ENCODE measurements at places on chromosomes 6 and 20.

GRCh38 chr6:150327117-150327774 lies 41.6 kb upstream of the IYD start:
- no peak for DNase-seq

GRCh38 chr20:56634735-56635385 lies 5.8 kb downstream of the TFAP2C start:
- no peak for DNase-seq

DNA sequence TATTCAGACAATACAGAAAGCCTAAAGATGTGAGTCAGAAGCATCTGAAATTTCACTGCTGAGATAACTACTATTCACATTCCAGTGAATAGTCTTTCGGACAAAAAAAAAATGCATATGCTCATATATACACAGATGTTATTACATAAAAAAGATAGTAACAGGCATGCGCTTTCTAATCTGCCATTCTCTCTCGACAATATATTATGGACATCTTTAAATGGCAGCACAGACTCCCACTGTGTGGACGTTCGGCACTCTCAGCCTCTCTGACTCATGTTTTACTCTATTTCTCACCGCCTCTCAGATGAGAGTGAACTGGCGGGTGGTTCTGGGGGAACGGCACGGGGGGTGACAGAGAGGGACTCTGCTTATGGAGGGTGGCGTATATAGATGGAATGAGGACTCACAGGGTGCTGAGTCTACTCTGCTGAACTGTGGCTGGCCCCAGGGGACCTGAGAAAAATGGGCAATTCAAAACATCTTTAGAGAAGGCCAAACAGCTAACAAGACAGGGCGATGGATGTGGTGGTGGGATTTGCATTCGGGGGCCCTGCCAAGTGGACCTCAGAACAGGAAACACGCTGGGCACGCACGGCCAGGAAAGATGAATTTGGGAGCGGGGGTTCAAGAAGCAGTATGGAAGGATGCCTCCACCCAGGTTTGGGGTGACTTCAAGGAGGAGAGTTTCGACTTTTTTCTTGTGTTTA lies 68.9 kb downstream of the MDGA1 start:
- no peak for DNase-seq

DNA sequence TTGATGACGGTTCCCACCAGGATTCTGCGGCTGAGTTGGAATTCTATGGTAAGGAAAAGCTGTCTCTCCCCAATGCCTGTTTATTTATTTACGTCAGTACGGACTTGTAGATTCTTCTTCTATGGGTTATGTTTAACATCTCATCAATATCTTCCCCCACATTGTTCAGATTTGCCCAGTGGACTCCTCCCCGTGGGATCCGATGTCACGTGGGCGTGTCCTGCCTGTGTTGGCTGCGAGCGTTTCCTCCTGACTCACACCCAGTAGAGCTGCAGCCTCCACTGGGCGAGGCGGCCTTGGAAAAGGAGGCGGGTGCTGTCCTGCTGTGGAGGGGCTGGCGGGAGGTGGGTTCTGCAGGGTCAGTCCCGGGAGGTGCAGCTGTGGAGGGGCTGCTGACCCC lies 46.8 kb upstream of the SLCO4A1 start:
- peak; percentile 59 for DNase-seq

DNA sequence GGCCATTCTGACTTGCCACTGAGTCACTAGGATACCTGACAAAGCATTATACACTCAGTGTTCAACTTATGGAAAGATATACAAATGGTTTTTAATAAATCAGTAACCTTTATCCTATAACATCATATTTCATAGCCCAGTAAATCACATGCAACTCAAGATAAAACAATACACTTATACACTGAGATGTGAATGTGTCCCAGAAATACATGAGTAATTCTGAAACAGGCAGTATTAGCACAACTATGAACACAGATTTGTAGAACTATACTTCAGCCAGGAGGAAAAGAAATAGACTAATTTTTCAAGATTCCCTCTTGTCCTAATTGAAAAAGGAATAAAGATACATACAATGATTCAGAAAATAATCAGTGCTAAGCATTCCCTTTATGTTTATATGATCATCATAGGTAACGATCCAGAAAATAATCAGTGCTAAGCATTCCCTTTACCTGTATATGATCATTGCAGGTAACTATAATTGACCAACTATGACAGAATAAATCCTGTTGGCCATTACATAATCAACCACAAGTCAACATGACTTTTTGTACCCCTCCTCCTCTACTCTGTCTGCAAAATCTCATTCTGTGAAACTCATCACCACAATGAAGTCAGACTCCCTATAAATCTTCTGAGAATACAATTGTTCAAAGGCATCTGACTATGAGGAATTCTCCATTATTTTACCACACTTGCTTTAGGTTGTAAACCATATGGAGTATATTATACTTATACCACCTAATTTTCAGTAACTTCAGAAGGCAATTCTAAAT lies 30.3 kb downstream of the HACE1 start:
- DNase-seq, result no peak

- no peak for DNase-seq
Observed at GRCh38 chr20:62437496-62437895, 10.2 kb upstream of the RBBP8NL start.

- DNase-seq, result no peak
Observed at GRCh38 chr6:167795321-167795811, 31.3 kb upstream of the AFDN start.

GRCh38 chr6:37241775-37242428 lies 15.7 kb upstream of the TBC1D22B start:
- DNase-seq, result no peak

DNA sequence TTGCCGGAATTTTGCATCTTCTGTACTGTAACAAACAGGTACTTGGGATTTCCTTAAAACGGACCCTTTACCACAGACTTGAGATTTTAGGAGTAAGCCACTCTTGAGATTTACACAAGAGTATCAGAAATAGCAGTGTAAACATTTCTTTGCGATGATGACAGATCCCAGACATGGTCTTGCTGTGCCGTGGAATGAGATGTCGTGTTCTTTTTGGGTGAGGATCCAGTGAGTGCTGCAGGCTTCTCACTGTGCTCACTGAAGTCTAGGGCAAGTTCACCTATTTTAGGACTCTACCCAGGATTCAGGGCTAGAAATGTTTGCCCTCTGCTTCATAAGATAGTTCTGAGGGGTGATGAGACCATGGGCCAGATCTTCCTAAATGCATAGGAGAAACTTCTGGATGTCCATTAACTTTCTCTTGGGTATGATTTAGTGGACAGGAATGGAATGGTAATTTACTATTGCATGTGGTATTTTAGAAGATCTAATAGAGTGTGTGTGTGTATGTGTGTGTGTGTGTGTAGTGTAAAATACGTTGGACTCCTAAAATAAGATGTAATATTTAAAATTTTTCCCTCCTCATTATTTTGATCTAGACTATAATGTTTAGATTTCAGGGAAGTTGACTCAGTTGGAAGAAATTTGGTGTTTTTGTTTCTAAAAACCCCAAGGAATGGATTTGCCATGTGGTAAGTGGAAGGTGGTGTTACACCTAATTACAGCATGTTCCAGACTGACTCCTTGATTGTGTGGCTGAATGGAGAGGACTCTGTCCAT lies 8.5 kb downstream of the LRRC1 start:
- no peak for DNase-seq

DNA sequence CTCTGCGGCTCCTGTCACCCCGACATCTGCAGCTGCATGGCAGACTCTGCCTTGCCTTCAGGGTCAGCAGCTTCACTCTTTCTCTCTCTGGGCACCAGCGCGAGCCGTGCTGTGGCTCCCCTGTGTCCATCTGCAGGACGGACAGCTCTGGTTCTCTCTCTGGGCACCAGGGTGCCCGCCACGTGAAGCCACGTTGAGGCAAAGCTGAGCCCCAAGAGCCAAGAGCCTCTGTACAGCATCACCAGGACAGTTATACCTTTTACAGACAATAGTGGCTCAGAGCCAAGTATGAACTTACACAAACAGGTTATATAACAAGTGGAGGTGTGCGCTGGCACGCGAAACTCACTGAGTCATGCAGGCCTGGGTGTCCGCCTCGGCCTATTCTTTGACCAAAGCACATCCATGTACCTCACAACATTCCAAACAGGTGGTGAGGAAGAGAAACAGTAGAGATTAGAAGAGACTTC lies 50.8 kb downstream of the FAM50B start:
- no peak for DNase-seq

DNA sequence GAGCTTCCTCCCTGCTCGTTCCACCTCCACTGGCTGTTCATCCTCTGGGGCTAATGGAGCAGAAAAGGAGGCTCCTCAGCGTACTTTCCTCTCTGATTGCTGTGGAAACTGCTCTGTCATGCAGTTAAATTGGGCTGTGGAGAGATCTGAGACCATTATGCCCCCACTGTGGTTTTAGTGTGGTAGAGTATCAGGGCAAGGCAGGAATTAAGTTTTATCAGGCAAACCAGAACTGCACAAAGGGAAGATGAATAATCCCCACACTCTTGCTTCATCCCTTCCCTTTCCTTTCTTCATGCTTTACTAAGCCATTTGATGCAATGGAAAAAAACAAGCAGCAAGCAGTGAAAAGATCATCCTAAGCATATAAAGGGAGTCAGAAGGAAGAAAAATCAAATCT lies 11.9 kb upstream of the ME1 start:
- no peak for DNase-seq

DNA sequence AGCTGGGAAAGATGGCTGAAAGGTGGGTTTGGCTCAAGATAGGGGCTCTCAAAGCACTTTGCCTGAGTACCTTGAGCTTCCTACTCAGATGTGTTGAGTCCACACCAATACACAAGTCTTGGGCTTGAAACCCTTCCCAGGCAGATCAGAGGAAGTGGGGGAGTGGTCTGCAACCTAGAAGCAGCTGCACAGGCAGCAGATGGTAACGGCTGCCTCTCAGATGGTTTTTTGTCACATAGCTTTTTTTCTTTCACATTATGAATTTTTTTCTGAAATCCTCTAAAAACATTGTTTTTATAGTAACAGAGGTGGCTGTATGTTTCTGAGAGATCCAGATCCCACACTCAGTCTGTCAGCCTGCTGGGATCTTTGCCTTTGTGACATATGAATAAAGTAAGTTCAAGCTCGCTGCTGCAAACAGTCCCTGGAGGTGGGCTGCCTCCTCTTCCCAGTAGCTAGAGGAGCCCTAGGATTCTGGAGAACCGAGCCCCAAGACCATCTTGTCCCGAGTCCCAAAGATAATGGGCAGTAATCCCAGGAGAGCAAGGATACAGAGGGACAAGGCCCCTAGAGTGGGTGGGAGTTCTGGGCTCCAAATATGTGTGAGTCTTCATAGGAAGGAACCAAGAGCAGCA lies 97.1 kb upstream of the TOP1 start:
- no peak for DNase-seq

GRCh38 chr6:43246301-43247113 lies 3.2 kb downstream of the TTBK1 start:
- DNase-seq, result peak; percentile 93

- DNase-seq, result no peak
Observed at GRCh38 chr6:132820629-132821381, 6.4 kb downstream of the RPS12 start.

- peak; percentile 64 for DNase-seq
Observed at GRCh38 chr20:14919501-14920081, 582.2 kb upstream of the FLRT3 start.

DNA sequence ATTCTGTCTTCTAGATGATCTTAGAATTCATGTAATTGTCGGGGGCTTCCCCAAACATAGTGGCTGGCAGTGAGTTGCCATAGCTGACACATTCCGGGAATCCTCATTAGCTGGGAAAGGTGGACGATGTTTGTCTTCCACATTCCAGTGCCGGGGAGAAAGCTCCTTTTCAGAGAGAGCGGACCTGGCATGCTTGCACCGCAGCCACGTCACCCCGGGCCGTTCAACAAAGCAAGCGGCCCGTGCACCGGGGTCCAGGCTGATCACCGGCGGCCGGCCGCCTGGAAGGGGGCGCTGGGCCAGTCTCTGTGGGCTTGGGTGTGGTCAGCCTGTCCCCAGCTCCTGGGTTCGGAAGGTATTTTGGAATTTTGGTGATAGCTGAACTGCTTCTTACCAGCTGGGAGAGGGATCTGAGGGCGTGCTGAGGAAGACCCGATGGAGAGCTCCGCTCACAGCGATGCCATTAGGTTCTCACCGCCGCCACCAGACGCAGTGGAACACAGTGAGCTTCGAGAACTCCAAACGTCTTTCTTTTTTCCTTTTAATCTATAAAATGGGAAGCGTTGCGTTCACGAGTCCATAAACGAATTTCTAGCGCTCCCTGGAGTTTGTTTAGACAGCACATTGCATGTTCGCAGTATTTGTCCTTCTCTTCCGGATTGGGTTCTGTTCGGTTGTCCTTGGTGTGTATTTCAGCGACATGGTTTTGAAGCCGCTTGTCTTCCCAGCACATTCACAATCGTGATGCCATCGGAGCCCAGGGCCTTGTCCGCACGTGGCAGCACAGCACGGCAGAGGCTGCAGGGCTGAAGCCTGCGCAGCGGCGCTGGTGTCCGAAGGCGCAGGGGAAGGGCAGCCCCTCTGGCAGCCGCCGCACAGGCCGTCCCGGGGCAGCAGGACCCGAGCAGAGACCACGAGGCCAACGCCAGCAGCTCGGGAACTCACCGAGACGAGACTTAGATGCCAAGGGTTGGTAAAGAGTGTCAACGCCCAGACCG lies 557.6 kb downstream of the QKI start:
- no peak for DNase-seq

GRCh38 chr6:167579806-167580618 lies 246.7 kb upstream of the AFDN start:
- peak; percentile 2 for DNase-seq

- DNase-seq, result no peak
Observed at GRCh38 chr6:132504757-132505156, 8.2 kb downstream of the STX7 start.
